ENCODE measurements at places on chromosomes 4 and X.

- no peak for DNase-seq
Observed at GRCh38 chr4:88448889-88449288, 8.0 kb upstream of the HERC5 start.

- DNase-seq, result no peak
Observed at GRCh38 chrX:55488006-55488592, 1.5 kb downstream of the USP51 start.

GRCh38 chrX:73987166-73987565 lies 316.8 kb upstream of the ZCCHC13 start:
- DNase-seq, result no peak

DNA sequence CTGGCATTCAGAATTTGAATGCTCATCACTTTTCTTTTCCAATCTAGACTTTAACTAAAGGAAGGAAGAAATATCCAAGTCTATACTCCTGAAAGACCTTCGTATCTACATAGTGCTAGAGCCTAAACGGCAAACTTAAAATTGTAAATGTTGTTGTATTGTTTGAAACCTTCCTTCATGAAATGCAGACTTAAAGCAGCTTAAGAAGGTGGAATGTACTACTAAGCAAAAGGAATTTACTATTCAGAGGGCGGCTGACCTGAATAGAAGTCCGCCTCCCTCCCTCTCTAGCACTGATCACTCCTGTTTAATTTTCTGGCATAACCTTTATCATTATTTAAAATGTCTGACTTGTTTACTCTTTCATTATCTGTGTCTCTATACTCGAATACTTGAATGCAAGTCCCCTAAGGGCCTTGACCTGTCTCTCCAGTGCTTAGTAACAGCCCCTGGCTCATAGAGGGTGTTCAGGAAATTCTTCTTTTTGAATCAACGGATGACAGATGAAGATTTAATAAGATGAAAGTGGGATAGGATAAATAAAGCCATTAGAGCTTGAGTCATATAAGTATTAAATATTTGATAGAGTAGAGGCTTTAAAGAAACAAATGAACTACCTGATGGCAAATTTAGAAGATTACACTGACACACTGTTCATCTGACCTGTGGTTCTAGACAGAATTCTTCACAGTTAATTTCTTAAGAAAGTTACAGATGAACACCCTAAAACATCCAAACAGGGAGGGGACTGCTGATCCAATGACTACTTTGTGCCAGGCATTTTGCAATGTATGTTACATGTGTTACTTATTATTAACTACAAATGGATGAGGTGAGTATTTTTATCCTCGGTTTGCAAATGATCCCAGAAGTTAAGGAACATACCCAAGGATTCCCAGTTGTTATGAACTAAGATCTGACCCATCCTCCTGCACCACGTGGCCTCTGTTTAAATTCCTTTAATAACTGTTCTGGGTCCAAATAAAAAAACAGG lies 20.2 kb upstream of the RBPJ start:
- DNase-seq, result no peak

DNA sequence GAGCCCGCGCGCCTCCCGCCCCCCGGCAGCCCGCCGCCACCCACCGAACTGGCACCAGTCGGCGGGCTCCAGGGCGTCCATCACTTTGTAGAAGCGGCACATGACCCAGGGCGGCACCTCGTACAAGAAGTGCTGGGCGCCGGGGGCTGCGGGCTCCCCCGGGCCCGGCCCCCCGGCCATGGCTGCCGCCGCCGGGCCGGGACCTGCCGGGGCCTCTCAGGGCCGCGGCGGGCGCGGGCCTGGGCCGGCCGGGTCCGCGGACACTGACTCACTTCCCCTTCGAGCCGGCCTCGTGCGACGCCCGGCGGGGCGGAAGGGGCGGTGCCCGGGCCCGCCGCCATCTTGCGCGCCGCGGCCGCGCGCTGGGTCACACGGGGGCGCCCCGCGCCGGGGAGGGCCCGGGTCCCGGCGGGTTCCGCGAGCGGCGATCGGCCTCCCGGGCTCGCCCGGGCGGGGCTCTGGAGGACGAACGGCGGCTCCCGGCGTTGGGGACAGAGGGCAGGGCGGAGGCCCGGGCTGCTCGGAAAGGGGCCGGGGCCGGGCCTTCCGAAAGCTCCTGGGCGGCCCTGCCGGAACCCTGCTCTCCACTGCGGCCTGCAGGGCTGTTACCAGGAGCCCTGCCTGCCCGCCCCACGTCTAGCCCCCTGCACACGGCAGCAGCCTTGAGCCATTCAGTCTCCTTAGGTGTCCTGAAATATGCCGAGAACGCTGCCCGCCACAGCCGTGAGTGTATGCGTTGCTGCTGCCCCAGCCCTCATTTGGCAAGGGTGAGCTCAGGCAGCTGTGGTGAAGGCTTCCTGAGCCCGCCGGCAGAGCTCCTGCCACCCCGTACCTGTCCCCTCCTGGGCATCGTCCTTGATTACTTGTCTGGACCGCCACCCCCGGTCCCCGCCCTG lies at the start of gene IRAK1:
Gene IRAK1 (minus strand): TSS at position 270 of the 896 bp plus-strand sequence. CDS start 90 bp downstream, at position 180.
- peak; percentile 65 for DNase-seq

GRCh38 chr4:41028392-41029076 lies 185.8 kb downstream of the APBB2 start:
- no peak for DNase-seq

DNA sequence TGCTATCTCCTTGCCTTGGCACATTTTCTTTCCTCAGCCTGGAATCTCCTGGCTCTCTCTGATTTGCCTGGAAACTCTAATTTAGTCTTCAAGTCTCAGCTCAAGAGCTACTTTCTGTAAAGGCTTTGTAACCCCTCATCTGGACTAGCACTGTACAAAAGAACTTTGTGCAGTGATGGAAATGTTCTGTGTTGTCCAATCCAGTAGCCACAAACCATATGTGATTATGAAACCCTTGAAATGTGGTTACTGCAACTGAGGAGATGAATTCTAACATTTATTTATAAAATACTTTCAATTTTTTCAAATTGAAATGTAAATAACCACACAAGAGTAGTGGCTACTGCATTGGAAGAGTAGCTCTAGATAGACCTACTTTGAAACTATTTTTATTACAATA lies 66.6 kb upstream of the HS3ST1 start:
- DNase-seq, result no peak
